ENCODE measurements at places on chromosomes 7 and 10.

- DNase-seq: no peak
These were observed 3.9 kb upstream of the ANKRD7 start for GRCh38 chr7:118220583-118220982.

GRCh38 chr10:95537542-95537927, 23.6 kb downstream of the SORBS1 start:
- DNase-seq: no peak

GRCh38 chr10:72322030-72322279, 32.8 kb downstream of the DNAJB12 start:
- DNase-seq: no peak

DNA sequence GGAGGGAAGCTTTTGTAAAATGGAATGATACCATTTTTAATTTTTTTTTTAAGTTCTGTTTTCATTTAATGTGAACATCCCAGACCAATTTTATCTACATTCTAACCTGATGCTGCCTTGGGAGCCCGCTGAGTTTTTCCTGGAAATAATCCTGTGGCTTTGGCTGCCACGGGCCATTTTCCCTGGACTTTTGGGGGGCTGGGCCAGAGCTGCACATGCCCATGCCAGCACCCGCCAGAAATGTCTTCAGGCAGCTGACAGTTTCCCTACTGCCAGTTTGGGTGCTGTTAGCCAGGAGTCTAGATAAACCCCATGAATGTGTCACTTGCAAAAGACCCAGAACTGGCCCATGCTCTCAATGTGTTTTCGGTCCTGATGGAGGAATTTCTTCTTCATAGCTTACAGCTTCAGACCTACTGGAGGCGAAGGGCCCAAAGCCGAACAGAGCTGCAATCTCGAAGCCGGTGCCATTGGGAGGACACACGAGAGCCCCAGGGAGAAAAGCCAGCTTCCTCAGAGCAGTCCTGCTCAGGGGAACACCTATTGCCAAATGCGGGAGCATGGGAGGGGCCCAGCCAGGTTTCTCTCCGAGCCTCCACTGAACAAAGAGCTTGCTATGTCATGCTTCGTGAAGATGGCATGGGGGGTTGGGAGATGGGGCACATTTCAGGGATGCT, 444.2 kb upstream of the MKI67 start:
- no peak for DNase-seq

- DNase-seq: no peak
These were observed 21.9 kb upstream of the ANTXRL start for GRCh38 chr10:46264737-46265368.

Measured in thyroid gland (tissue), 4 donors.